ENCODE measurements at places on chromosomes 11 and 22.

- no peak for DNase-seq
These were observed 11.7 kb upstream of the ARFGAP3 start for GRCh38 chr22:42868751-42869251.

DNA sequence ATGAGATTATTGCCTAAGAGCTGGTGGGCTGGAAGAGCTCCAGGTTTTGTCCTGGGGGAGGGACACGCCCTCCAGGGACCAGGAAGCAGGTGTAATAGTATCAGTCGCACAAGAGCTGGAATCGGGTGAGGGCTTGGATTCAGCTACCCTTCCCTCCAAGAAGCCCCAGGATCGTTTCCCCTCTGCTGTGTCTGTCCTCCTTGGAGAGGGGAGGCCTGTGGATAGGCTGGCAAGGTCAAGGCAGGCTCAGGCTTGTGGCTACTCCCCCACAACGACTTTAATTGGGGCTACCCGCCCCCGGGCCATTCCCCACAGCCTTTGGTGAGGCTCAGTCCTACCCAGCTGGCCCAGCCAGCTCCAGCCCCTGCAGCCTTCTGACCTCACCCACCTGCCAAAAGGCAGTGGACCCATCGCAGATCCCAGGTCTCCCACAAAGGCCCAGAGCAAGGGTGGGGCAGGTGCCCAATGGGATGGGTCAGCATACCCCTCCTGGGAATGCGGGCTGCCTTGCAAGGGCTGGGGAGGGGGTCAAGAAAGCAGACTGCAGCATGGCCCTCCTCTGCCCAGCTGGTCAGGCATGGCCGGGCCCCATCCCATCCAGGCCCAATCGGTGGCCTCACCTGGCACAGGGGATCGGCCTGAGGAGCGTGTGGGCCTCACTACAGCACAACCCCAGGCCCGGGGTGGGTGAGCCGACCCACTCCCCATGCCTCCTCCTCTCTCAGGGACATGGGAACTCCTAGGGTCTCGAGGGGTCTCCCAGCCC is 1.0 kb downstream of the CTSD start:
- DNase-seq = no peak

- no peak for DNase-seq
These were observed 233.4 kb upstream of the KIRREL3 start for GRCh38 chr11:127233998-127234397.

DNA sequence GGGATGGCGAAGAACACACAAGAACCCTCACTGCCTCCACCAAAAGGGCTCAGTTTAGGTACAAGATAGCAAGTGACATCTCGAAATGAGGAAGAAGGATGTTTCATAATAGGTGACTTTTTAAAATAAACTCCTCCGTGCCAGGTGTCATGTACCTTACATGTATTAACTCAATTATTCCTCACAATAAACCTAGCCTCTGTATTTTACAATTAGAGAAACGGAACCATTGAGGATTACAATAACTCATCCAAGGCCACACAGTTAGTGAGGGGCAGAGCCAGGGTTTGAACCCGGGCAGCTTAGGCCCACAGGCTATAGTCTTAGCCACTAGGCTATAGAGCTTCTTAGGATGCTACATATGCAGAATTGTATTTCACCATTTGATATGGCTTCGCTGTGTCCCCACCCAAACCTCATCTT is 965 bp upstream of the PAMR1 start:
- no peak for DNase-seq

DNA sequence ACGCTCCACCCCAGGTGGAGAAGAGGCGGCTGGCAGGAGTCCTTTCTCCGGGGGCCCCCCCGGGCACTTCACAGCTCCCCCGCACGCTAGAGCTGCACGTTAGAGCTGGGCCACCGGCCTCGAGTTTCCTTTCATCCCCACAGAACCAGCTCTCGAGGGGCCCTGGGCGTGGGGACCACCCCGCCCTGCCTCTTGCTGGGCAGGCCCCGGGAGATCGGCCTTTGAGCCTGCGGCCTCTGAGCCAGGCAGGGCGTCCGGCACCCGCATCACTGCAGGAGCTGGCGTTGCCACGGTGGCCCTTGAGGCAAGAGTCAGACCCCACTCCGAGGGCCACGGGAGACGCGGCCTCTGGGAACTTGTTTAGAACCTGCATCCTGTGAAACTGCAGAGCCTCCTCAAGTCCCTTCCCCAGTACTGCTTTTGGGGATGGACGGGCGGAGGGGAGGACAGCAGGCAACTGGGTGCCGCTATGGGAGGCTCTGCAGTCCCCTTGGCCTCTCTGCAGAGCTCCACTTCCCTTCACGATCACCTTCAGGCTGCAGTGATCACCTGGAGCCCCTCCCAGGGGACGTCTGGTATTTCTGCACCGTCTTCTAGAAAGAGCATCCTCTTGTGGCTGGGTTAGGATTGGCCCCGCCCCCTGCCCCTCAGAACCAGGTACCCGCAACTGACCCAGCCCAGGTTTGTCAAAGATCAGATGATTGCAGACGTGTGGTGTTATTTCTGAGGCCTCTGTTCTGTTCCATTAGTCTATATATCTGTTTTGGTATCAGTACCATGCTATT is 13.9 kb upstream of the GAL start:
- DNase-seq = no peak

DNA sequence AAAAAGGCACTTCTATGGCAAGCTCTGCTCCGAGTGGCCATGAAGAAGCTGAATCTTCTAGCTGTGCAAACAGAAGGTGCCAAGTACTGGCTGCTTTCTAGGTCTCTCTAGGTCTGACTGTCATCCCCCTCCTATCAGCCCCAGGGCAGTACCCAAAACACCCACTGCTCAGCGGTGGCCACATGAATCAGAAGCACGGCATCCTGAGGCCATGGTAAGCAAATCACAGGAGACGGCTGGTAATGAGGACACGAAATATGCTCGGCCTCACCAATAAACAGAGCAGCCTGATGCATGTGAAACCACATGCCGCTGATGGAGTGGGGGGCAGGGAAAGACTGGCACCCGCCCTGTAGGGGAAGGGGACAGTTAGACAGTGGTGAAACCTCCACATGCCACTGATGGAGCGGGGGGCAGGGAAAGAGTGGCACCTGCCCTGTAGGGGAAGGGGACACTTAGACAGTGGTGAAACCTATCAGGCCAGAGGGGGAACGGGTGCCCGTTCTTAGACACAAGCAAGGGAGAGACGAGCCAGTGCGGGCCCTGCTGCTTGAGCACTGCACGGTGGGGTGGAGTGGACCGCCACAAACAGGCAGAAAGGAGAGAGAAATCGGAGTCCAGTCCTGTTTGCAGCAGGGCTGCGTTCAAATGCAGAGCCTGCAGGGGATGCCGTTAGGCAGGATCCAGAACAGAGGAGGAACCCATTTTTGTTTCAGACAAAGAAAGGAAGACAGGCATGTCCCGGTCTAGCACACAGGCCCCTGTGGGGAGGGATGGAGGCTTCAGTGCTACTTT is 29.9 kb upstream of the MOB2 start:
- no peak for DNase-seq

DNA sequence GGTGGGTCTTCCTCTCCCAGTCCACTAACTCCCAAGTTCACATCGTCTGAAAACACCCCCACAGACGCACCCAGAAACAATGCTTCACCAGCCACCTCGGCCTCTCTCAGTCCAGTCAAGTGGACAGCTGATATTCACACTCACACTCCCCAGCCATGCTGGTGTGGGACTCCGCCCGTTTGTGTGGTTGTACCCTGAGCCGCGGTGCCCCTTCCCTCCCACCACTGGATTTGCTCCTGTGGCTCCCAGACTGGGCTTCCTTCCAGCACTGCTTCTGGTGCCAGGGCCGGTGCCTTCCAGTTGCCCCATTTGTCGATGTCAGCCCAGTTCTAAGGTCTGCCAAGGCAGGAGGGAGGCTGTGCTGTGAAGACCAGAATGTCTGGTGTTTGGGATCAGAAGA is 37.9 kb upstream of the PLET1 start:
- no peak for DNase-seq

DNA sequence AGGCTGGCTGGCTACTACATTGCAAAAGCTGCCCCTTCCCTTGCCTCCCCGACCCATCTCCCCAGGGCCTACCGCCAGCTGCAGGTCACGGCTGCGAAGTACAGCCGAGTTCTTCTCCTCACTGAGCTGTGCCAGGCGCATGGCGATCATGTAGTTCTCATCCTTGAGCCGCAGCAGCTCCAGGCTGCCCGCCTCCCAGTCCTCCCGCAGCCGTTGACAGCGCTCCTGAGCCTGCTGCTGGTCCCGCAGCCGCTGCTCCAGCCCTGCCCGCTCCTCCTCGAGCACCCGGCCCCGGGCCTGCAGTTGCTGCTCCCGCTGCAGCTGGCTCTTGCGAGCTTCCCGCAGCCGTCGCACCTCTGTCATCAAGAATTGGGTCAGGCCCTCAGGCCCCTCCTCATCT is 3.3 kb downstream of the CARD10 start:
- DNase-seq = no peak

DNA sequence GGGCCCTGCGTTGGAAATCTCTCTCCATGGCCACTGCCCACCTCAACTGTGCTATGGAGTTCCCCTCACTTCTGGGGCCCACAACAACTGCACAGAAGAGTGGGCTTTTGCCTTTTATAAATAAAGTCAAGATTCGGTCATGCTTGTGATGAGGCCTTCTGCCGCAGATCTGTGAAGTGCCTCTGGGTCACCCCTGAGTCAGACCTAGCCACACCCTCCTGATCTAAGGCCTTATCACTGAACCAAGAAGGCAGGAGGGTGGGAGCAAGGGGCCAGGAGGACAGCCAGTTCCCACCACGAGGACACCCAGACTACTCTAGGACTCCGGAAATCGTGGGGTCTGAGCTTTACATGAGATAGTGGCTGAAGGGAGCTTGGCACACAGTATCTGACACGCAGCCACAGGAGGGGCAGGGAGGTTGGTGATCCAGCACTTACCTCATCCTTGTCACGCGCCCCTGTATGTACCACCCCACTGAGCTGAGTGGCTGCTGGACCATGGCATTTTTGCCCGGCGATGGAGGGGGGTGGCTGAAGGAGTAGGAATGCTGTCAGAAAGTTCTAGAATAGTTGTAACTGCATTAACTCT is 115.7 kb downstream of the ABTB2 start:
- DNase-seq = no peak

DNA sequence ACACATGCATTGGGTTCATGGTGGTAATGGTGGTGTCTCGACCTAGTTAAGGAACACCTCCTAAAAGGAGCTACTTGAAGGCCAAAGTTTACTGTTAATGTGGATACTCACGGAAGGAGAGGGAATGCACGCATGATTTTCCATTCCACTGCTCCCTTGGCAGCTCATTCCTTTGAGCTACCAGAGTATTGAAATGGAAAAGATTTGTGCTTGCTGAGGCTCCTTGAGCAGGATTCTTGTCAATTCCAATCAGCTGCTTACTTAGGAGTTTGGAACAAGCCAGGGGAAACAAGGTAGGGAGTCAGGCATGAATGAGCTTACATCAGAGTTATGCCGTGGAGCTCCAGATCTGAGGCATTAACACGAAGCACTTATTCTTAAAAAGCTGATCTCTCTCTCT is 108.8 kb downstream of the GRIA4 start:
- DNase-seq = no peak

DNA sequence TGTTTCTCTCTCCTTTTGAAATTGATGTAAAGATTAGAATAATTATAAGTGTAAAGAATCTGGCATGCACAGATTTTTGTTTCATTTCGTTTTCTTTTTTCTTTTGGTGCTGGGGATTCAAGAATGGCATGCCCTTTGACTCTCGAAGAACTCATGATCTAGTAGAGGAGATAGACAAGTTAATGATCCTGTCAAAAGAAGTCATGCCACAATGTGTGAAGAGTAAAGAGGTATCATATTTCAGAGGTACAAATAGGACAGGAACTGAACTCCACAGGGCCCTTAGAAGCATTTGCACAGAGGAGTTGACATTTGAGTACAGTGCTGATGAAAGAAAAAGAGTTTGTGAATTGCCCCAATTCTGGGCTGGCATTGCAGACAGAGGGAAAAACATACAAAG is 708.0 kb upstream of the ARHGAP42 start:
- DNase-seq = no peak

GRCh38 chr22:31141551-31141950 is 1.2 kb upstream of the PLA2G3 start:
- DNase-seq = no peak
